ENCODE measurements at places on chromosomes 16 and 17.

DNA sequence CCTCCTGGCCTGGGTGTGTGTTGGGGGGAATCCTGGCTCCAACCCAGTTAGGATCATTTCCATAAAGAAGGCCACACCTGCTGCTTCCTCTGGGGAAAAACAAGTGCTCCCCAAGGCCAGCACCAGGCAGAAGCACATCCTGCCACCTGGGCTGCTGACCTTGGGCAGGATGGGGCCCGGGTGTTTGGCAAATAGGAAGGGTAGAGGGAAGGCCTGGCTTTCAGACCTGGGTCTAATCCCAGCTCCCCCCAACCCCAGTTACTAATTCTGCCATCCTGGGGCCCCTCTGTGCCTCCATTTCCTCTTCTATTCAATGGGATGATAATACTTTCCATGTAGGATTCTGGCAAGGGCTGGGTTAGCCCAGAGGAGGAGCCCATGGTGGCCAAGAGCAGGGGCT, 3.0 kb upstream of the NLRC5 start:
- no peak for DNase-seq

GRCh38 chr17:20116683-20117309, 107.6 kb downstream of the SPECC1 start:
- peak; percentile 55 for DNase-seq

- no peak for DNase-seq
These were observed 44.9 kb downstream of the SLC47A1 start for GRCh38 chr17:19578545-19578944.

- no peak for DNase-seq
These were observed 863.2 kb upstream of the GOT2 start for GRCh38 chr16:59597269-59597668.

DNA sequence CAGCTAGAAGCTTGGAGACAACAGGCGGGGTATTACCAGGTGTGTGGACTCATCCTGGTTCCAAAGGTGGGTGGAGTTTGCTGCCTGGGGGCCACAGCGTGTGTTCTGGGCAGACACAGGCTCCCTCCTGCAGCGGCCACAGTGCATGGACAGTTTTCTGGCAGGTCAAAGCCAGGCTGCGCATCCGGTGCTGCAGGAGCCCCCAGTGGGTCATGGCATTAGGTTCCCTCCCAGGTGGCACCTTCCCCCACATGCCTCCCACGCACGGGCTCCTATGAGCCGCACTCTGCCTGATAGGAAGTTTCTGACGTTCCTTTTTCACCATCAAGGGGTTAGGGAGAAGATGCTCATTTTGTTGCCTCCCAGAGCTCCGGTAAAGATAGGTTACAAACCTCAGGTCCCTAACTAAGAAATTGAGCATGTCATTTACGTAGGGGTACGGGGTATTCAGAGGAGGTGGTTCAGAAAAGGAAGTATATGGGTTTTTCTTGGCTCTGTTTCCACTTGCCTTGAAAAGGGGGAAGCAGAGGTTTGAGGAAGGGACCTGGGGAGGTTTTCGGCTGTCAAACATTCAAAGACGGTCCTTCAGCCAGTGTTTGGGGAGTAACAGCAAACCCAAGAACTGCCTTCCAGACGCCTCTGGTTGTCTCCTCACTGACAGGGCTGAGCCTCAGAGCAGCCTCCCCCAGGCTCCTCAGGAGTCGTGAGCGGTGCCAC, 32.7 kb upstream of the NAT9 start:
- no peak for DNase-seq

- no peak for DNase-seq
These were observed 16.8 kb upstream of the AKAP1 start for GRCh38 chr17:57068222-57068658.

GRCh38 chr17:49041527-49041926, 44.3 kb downstream of the IGF2BP1 start:
- no peak for DNase-seq

Data from activated naive CD4-positive, alpha-beta T cell treated with anti-CD3 and anti-CD28 coated beads, Interleukin-2, amount 50 U/mL, for 16 hours (primary cell).